ENCODE measurements at places on chromosomes 5 and 9.

DNA sequence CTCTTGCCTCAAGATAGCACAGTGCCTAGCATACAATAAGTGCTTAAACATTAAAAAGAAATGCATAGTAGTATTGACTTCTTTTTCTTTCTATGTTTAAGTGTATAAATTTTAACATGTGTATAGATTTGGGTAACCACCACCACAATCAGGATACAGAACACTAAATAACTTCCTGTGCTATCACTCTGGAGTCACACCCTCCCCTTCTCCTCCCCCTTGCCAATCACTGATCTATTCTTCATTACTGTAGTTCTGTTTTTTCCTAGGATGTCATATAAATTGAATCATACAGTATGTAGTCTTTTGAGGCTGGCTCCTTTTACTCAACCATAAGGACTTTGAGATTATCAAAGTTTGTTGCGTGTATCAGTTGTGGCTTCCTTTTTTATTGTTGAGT is 68.5 kb downstream of the OSTF1 start:
- ATAC-seq: no peak

DNA sequence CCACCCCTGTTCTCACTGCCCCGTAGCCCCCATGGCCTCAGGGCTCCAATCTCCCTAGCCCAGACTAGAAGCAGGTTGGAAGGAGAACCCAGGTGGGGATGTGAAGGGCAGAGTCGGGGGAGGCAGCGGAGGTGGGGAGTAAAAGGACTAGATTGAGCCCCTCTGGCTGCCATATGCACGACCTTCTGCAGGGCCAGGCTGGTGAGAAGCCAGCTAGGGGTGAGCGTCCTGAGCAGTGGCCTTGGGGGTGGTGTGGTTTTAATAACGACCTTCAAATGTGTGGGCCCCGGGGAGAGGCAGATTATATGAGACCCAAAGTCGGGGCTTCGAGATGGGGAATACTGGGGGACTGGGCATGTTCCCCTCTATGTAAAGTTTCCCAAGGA is 139.5 kb downstream of the C9orf50 start:
- no peak for ATAC-seq

DNA sequence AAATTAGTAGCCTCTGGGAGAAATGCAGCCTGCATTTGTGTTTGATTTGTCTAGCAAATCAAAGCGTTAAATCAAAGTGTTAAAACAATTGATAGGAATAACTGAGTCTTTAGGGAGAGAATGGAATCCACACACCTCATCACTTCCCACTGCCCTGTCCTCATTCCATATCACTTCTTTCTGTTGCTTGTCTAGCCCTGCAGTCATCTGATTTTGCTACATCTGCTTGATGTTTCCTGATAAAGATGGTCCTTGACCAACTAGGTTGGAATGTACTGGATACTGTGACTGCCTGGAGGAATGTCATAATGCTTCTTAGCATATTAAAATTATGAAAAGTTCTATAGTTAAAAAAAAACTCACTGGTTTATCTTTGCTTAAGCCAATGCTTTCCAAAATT is 119.9 kb downstream of the DOCK2 start:
- ATAC-seq: no peak

DNA sequence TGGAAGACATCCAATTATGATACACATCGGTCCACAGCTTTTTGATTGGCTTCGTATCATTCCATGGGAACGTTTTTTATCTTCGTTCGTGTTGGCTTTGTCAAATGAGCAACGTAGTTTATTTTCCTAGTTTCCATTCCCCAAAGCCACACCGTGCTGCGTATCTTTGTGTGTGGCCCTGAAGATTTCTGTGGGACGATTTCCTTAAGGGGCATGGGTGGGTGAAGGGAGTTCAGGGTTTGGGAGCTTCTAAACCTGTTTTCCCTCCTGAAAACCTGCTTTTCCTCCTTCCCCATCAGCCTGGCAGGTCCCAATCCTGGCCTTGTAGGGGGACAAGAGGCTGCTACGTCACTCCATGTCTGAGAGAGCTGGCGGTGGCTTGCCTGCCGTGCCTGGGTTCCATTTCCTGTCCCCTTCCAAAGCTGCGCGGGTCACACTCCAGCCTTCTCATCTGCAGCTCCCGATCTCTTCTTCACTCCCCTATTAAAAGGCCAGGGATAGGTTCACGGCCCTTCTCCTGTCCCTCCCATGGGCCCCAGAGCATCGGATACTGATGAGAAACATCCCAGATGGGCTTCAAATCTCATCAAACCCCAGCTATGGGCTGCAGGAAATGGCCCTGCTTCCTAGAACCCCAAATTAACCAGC is 23.5 kb upstream of the ASS1 start:
- ATAC-seq: no peak

DNA sequence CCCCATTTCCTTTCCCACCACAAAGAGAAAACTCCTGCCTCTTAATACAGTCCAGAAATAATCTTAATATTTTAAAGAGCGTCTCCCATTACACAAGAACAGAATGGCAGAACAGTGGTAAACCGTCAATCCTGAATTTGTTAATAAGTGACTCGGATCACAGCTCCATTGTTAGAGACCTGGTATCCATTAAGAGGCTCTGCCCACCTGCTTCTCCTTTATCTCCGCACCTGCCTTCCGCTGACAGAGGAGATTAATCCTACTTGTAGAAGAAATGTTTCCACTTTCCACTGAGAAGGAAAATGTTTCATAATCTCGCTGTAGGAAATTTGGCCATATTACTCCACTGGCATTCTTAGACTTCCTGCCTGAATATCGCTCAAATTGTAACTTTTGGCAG is 1493.2 kb downstream of the MAT2B start:
- ATAC-seq: no peak

All from activated CD4-positive, CD25-positive, alpha-beta regulatory T cell treated with anti-CD3 and anti-CD28 coated beads, Interleukin-2, amount 50 U/mL, for 24 hours (primary cell).